ENCODE measurements at places on chromosomes 5 and 9. TPM values are rescaled to one million over a fixed set of nuclear protein-coding genes. Genes with fewer than 3 reads are reported as not detected.

Gene FOCAD
- total RNA-seq, result 21.0 TPM

Gene CLIC3
- total RNA-seq, result 0.33 TPM

Gene SPATA31D4
- not detected for total RNA-seq

Gene CD14
- 297 TPM for total RNA-seq

Gene OR2K2
- total RNA-seq, result not detected

All from liver (tissue), 10 donors.